PC-9 (cell line): ENCODE measurements at places on chromosomes 16 and 17. TPM values are rescaled to one million over a fixed set of nuclear protein-coding genes. Genes with fewer than 3 reads are reported as not detected.

TBC1D3I gene
- total RNA-seq, result 0.50 and 0.81 TPM in 2 replicates

- H3K27me3 ChIP-seq, result peaks cover 17% of the 10 kb centered on the region; the same call in 1 of the 2 replicates
- H3K27ac ChIP-seq, result no peak overlapping the region
- no peaks in the 10 kb centered on the region for H3K36me3 ChIP-seq
- DNase-seq, result no peak
These were observed 17.4 kb upstream of the SUPT4H1 start for GRCh38 chr17:58369214-58370031.

- no peak overlapping the region for H3K4me3 ChIP-seq
- no peak for DNase-seq
- H3K27ac ChIP-seq, result no peak overlapping the region
- no peaks in the 10 kb centered on the region for H3K4me1 ChIP-seq
These were observed 58.9 kb upstream of the EFCAB3 start for GRCh38 chr17:62321451-62321850.

DNA sequence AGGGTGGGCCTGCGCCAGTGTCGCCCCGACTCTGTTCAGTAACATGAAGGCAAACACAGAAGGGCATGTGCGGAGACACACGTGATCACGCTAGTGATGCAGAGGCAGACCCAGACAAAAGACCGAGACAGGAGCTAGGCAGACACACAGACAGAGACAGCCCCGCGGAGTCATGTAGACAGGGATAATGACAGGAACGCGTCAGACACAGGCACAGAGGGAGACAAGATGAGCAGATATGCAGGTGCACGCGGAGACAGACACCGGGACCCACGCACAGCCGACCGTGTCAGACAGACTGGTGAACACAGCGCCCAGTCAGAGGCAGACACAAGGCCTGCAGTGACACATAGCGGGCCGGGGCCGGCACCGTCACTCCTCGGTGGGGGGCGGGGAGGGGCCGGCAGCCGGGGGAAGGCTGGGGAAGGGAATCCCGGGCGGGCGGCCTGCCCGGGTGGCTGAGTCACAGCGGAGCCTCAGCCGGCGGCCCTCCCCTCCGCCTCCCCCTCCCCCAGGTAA lies 7.4 kb downstream of the KDM6B start:
- no peaks in the 10 kb centered on the region for H3K36me3 ChIP-seq
- peak overlapping the region; percentile 93 for H3K4me3 ChIP-seq
- H3K27ac ChIP-seq, result peak overlapping the region; percentile 92
- H3K27me3 ChIP-seq, result no peaks in the 10 kb centered on the region

CNTNAP1 gene
- 1.4 and 1.8 TPM in 2 replicates for total RNA-seq
